ENCODE measurements at places on chromosomes 6 and 20.

GRCh38 chr6:111069382-111070104 is 17.8 kb upstream of the SLC16A10 start:
- DNase-seq: no peak

GRCh38 chr6:84360039-84360438 is 132.6 kb upstream of the CEP162 start:
- DNase-seq: no peak

GRCh38 chr6:160160929-160161646 is 39.5 kb downstream of the SLC22A1 start:
- no peak for DNase-seq

GRCh38 chr6:2554651-2555260 is 196.0 kb downstream of the MYLK4 start:
- no peak for DNase-seq

GRCh38 chr6:118709859-118710350 is 58.5 kb upstream of the CEP85L start:
- DNase-seq: peak; percentile 90

DNA sequence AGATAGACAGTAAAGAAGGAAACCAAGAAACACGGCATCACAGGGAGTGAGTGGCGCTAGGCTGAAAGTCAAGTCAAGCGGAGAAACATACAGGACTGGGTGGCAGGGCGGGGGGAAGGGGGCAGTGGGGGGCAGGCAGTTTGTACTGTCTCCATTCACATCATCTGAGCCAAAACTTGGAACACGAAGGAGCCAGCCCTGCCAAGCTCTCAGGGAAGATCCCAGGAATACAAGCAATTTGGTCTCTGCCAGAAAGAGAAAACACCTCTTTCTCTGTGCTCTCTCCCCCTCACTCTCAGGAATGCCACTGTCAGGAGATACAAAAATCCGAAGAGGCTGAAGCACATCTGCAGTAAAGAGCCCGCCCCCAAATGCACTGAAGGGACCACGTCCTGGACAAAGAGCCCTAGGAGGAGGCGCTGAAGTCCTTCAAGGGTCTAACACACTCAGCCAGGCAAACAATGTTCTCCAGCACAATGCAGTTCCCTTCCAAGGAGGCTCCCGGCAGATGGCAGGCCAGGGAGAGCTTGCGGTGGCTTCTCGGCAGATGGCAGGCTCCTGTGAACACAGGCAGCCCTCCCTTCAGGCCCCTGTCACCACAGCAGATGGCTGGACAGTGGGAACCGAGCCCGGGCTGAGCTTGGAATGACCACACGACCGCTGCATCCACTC is 90.0 kb downstream of the ATP9A start:
- DNase-seq: no peak

DNA sequence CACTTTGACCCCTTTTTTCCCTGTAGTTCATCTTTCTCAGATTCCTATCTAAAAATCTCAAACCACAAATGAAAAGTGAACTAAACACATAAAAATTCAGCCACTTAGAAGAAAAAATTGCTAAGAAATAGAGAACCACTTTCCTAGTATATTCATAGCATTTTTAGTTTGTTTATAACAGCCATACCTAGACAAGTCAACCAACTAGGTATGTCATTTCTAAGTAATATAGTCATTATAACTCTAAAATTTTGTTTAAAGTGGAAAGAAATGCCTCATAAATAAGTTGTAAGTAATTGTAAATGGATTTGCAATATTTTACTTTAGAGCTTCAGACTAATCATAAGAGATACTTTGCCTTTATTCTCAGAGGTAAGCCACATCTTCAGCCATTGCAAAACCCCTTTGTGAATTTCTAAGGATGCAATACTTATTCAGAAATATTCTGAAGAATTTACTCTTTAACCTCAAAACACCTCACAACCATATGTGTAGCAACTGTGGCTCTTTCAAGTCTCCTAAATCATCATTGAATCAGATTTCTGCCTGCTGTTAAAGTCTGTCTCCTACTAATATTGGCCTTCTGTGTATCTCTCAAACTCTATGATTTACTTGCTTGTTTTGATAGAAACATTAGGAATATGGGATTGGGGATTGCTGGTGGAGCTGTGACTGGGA is 6.9 kb upstream of the SUMO4 start:
- peak; percentile 46 for DNase-seq

DNA sequence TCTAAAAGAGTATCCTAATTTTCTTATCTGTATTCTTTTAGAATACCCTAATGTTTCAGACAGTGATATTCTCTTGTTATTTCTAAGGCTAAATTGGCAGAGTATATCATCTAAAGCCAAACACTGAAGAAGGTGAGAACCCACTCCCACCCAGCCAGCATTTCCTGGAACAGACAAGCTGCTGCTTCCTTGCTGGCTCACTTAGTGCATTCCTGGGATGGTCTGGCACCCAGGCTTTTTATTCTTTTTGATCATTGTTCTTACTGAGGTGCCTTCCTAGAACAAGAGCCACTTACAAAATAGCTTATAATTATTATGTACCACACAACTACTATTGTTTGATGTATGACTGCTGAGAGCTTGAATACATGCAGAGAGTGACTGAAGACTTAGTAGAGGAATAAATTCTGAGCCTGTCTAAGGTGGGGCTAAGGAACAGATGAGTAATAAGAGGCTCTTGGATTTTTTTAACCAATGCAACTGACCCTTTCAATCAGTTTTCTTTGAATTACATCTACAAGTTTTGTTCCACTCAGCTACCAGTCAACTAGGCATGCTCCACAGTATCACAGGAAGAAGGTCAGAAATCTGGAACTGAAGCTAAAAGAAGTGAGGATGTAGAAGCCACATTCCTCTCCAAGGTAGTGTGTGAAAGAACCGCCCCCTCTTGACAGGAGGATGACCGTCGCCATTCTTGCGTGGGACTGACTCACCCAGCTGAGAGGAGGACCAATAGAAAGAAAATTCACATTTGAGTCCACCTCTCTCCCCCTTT is 30.1 kb downstream of the PRPH2 start:
- DNase-seq: no peak

DNA sequence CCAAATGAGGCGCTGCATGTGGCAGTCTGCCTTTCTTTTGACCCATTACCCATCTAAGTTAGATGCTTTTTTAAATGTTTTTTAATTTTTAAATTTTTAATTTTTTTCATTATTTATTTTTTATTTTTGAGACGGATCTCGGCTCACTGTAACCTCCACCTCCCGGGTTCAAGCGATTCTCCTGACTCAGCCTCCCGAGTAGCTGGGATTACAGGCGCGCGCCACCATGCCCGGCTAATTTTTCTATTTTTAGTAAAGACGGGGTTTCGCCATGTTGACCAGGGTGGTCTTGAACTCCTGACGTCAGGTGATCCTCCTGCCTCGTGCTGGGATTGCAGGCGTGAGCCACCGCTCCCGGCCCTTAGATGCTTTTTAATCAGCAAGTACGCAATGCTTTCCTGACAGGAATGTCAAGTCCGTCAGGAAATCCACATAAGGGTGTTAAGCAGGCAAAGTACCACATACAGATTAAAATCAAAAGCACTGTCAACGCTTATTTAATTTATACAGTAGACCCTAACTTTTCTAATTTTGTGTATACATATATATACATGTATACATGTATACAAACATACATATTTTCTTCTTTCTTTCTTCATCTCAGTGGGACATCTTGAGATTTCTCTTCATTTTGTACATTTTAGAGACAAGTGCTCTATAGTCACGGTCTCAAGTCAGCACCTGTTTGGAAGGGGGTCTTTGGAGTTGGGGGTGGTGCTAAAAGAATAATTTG is 995 bp upstream of the GSTA4 start:
- DNase-seq: peak; percentile 30

- peak; percentile 25 for DNase-seq
These were observed 577 bp downstream of the LSM14B start for GRCh38 chr20:62122654-62123449.

- DNase-seq: no peak
These were observed 12.7 kb downstream of the GGT7 start for GRCh38 chr20:34859826-34860545.

GRCh38 chr20:14997791-14998190 is 660.4 kb upstream of the FLRT3 start:
- DNase-seq: no peak

GRCh38 chr6:28865401-28866204 is 58.2 kb downstream of the TRIM27 start:
- DNase-seq: no peak

GRCh38 chr6:144162977-144163376 is 12.7 kb downstream of the STX11 start:
- no peak for DNase-seq

DNA sequence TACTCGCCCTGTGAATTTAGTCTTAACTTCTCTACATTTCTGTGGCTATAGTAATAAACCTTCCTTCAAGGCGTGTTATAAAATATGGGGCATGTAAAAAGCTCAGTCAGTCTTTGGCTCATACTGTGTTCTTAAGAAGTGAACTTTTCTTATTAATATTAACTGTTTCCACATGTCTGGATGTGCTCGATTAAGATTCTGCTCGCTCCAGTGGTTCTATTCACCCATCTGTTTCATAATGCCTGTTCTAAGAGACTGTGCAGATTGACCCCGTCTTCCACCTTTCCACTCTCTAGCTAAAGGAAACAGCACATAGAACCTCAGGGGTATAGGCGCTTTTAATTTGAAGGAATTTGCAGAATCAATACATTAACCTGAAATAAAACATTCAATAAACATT is 99.9 kb downstream of the L3MBTL3 start:
- DNase-seq: no peak

GRCh38 chr6:105900125-105900937 is 185.8 kb upstream of the PRDM1 start:
- DNase-seq: peak; percentile 17

GRCh38 chr6:17808609-17809008 is 101.9 kb upstream of the NUP153 start:
- DNase-seq: no peak

- no peak for DNase-seq
These were observed 7.4 kb downstream of the LRRN4 start for GRCh38 chr20:6046432-6046831.

- DNase-seq: no peak
These were observed 302.0 kb downstream of the NRN1 start for GRCh38 chr6:5704708-5705107.

DNA sequence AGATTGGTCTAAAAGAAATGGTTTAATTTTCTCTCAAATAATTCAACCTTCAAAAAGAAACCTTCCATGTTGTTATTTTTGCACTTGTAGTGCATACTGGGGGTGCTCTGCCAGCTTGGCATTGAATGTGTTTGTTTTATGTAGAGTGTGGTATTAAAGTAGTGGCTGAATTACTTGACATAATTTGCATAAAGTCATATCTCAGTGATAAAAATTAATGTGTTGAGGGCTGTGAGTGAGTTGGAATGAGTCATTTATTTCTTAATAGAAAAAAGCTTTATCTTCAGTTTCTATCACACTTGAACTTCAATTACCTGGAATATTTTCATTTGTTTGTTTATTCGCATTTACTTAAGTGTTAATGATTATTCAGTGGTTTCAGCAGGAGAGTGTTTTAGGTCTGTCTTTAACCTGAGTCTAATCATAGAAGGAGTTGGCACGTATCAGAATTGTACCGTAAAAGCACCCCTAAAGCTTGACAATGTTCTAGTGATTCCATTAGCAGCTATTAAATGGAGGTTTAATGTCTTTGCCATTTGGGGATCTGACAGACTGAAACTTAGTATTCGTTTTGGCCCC is 801.2 kb upstream of the FLRT3 start:
- no peak for DNase-seq

GRCh38 chr6:70151616-70152015 is 151.3 kb downstream of the COL9A1 start:
- DNase-seq: no peak

DNA sequence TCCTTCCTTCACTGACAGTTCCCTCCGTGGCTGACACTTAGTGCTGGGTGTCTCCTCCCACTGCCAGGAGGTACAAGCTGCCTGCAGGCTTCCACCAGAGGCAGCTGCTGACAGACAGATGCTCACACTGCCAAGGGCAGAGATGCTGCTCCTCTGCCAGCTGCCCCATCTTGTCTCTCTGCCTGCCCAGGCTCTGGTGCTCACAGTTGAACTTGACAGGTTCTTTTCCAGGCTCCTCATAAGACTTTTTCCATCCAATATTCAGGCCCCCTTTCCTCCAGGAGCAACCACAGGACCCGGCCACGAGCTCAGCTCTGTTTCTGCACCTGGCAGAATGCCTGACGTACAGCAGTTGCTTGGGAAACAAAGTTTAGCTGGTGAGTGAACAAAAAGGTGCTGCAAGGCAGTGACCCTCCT is 79.8 kb downstream of the PSMB1 start:
- DNase-seq: no peak

Data from CD4-positive, alpha-beta T cell treated with Interleukin-2 at 100 ng/mL for 4 hours (primary cell).